ENCODE measurements at places on chromosomes 7 and 10.

DNA sequence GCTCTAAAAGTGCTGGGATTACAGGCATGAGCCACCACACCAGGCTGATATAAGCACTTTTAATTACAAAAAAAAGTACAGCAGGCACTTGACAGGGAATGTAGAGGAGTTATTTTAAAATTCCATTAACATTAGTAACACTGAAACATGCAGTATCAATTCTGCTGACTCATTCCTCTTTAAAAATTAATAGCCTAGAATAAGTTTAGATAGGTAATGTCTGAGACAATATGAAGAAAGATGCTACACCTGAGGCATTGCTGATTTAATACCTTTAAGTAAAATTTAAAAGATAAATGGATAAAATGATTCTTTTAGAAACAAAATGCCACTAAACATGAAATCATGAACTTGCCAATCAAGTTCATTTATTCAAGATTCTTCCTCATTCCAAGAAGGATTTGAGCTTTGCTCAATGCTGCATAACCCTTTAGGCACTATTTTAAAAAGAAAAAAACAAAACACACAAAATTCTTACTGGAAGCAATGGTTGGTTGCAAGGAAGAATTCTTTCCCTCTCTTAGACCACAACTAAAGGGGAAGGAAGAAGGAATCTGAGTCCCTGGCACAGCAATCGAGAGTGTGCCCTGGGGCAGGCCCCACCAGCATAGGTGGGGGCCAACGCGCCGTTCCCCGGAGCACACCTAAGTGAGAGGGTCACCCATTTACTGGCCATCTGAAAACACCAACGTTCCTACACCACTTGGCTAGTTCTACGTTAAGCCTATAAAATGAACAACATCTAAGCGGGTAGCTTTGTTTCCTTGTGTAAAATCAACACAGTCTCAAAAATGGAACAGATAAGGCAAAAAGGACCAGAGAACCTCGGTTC lies 26.6 kb downstream of the ESYT2 start:
- DNase-seq: peak; percentile 94

- no peak for DNase-seq
Measured at GRCh38 chr10:118249714-118250113, 92.4 kb downstream of the FAM204A start.

DNA sequence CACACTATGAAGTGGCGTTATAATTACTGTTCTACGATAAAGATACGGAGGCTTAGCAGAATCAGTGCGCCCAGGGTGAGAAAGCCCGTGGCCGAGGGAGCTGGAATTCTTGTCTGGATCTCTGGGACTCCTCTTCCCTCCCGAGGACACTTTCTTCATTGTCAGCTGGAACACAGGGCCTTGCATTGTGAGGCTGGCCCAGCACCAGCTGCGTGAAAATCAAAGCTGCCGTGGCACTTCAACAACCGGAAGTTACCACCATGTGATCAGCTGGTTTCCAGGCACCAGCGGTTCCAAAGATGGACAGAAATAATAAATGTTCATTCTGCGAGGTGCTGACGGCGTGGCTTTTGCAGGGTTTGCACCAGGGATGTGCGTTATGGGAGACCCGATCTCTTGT lies 234.0 kb upstream of the PITRM1 start:
- no peak for DNase-seq

DNA sequence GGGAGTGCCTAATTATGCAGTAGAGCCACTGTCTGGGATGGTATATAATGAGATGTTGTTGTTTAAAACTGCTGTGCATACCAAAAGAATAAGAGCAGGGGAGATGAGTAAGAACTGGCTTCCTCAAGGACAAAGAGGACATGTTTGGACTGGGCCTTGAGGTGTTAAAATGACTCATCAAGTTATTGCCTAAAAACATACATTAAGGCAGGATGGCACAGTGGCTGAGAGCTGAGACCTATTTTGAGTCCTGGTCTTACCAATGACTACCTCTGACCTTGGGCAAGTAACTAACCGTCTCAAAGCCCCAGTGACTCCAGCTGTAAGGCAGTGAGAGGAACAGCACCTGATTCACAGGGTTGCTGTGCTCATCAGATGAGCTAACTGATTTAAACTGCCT lies 71.1 kb downstream of the CFAP58 start:
- DNase-seq: no peak

- no peak for DNase-seq
Measured at GRCh38 chr7:29193316-29194205, 1.0 kb upstream of the CHN2 start.

DNA sequence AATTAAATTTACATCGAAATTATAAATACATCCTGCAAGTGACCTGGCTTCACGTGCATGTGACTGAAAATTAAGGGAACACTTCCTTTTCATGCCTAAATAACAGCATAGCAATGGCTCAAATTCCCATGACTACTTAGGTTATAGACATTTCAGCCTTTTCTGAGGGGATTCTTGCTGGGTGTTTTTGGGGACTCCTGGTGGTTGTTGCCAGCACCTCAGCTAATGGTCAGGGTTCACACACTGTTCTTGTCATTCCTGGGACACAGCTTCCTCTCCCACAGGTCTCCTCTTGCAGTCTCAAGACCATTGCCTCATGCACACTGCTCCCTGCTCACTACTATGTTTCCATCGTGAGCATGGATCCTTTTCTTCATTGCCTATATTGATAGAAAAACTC lies 148.9 kb upstream of the GLI3 start:
- no peak for DNase-seq

DNA sequence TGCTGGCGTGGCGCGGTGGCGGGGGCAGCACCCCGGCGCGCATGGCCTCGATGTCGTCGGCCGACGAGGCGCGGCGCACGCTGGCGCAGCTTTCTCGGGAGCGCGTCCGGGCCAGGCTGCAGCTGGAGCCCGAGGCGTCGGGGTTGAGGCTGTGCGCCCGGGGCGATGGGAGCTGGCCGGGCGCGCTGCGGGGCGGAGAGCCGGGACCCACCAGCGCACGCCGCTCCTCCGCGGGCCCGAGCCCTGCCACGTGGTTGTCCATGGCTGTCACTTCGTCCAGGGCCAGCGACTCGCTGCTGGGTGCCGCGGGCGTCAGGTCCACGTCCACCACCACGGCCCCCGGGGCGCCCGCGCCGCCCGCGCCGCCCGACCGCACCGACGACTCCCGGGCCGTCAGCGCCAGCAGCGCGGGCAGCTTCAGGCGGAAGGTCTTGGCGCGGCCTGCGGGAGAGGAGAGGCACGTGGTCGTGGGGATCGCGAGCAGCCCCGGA lies 20.0 kb downstream of the KCNH2 start:
- DNase-seq: no peak

DNA sequence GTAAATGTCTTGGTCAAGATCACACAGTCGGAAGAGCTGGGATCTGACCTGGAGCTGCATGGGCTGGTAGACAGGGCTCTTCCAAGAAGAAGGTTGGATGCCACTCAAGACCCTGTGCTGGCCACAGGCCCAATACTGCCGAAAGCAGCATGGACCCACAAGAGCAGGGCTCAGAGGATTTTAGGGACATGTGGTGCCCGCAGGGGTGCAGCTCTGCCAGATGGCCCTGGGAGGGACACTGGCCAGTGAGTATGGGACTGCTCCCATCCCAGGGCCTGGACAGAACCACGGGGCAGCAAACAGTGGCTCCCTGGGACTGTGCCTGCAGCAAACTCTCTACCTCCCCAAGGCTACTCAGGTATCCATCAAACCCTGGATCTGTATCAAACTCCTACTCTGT lies 12.4 kb downstream of the MAT1A start:
- no peak for DNase-seq

DNA sequence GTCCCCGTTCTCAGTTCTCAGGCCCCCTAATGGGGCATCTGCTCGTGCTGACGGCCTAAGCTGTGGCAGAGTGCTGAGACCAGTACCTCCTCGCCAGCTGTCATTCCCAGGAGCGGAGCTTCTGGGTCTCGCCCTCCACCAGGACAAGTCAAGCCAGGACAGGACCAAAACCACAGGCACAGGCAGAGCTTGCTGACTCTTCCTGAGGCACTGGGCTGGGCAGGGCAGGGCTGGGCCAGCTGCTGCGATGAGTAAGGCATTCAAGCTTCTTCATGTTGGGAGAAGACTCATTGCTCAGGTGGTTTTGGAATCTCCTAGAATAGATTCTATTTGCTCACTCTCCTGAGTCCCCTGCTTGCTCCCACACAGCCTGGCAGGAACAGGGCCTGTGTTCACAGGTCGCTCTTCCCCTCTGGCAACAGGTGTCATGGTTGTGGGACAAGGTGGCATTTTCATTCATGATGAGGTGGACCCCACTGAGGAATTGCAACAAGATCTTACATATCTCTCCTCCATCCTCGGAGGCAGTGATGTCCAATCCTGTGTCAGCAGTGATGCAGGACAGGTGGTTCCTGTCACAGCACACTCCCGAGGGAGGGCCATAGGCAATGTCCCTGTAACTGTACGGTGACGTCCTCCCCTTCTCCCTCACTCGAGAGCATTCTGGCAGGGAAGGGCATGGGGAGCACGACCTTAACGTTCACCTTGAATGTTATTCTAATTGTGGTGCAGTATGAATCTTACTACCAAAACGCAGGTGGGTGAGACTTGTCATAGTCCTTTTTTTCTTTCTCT lies 17.0 kb upstream of the SH3PXD2A start:
- peak; percentile 71 for DNase-seq

- DNase-seq: no peak
Measured at GRCh38 chr7:45033931-45034290, 33.9 kb downstream of the CCM2 start.

DNA sequence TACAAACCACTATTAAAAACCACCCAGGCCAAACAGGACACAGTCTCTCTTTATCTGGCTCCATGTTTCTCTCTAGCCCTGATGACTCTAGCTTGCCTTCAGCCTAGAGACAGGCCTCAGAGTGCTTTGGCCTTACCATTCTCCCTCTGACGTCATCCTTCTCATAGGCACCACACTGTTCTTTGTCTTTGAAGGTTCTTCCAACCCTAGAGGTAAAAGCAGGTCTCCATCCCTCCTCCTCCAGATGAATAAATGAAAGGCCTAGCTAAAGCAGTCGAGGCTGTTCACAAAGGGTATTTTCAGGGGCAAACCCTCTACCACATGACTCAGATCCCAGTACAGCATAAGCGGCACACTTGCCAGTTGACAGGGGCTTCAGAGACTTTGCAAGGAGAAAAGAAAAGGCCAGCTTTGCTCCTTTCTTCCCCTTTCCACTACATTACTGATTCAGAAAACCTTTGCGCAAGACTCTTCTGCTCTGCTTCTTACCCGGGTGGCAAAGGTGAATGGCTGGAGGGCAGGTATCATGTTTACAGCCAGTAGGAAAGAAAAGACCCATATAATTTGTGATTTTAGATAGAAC lies 14.8 kb downstream of the NFE2L3 start:
- peak; percentile 64 for DNase-seq

DNA sequence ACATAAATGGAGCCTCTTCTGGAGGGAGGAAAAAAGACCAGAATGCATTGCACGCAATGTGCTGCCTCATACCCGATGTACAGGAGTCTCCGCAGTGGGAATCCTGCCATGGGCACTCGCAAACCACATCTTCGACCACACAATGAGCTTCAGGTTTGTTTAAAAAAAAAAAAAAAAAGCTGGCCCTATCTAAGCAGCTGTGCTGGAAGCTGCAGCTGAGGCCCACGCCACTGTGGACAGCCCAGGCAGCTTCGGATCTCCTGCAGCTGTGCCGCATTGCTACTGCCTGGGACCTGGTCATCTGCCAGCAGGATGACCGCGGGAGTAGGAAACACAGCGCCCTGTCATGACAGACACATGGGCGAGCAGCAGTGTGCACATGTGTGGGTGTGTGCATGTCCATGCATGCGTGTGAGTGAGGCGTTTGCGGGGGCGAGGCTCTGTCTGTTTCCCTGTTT lies 26.0 kb downstream of the EN2 start:
- DNase-seq: no peak

DNA sequence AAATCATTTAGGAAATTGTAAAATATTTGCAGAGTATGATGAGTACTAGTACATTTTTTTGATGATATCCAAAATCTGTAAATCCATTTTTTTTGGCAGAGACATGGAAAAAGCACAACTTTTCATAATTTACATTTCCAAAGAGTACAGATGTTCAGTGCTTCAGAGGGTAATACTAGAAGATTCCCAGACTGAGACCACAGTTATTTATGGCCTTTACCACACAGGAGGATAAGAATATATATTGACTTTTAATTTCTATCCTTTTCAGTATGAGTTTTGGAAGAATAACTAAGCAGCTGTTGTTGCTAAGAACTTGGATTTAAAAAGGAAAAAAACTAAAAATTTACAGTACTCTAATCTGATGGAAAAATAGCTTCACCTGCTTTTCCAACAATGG lies 61.9 kb downstream of the HGF start:
- DNase-seq: no peak

GRCh38 chr10:103742824-103743223 lies 112.6 kb downstream of the SH3PXD2A start:
- no peak for DNase-seq

GRCh38 chr10:562142-562541 lies 127.3 kb downstream of the DIP2C start:
- peak; percentile 64 for DNase-seq

- no peak for DNase-seq
Measured at GRCh38 chr10:83190614-83191013, 948.7 kb upstream of the GHITM start.

GRCh38 chr10:21369697-21370096 lies 155.8 kb downstream of the SKIDA1 start:
- no peak for DNase-seq

DNA sequence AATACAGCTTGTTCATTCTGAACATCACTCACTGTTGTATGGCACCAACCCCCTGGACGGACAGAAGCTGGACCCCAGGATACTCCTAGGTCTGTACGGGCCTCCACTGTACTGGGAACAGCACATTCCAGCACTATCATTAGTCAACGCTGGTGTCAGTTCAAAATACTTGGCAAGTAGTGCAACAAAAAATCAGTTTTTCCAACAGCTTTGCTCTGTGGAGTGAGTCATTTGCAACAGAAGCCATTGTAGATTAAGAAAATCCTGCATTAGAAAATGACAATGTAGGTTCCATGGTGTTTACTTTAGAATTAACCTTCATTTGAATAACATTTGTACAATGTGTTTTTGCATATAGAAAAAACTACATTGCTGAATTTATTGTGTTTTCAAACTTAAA lies 266.6 kb downstream of the HDAC9 start:
- DNase-seq: no peak

- DNase-seq: peak; percentile 82
Measured at GRCh38 chr10:3530783-3531645, 254.0 kb downstream of the KLF6 start.

- DNase-seq: no peak
Measured at GRCh38 chr10:56258378-56258777, 102.7 kb downstream of the ZWINT start.

GRCh38 chr10:13062803-13063202 lies 37.2 kb upstream of the OPTN start:
- DNase-seq: no peak

GRCh38 chr10:7157091-7157490 lies 253.7 kb downstream of the SFMBT2 start:
- DNase-seq: no peak

DNA sequence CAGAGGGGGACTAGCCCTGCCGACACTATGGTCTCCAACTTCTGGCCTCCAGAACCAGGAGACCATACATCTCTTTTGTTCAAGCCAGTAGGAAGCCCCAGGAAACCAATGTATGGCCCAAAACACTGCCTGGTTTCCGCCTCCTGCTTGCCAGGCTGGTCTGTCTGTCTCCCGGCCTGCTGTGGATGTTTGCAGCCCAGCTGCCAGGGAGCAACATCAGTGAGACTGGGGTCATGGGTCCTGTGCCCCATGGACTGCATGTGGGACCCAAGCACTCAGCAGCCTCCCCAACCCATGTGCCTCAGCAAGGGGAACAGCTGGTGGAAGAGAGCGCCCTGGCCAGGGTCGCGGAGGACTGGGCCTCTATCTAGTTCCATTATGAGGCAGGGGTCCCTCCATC lies 33.4 kb upstream of the NUB1 start:
- no peak for DNase-seq
